ENCODE measurements at places on chromosomes 7 and 10. TPM values are rescaled to one million over a fixed set of nuclear protein-coding genes. Genes with fewer than 3 reads are reported as not detected.

The SPDYE2B gene
- not detected for total RNA-seq

The HHEX gene
- 6.6 TPM for total RNA-seq

The GIMAP8 gene
- 6.5 TPM for total RNA-seq

The ARHGEF35 gene
- 9.7 TPM for total RNA-seq

The SPDYE2 gene
- 1.8 TPM for total RNA-seq

The GRM8 gene
- 3.7 TPM for total RNA-seq

The OPN4 gene
- total RNA-seq, result not detected

The SLC18A3 gene
- not detected for total RNA-seq

The HOXA6 gene
- 7.5 TPM for total RNA-seq

The FAM107B gene
- total RNA-seq, result 63.9 TPM

The TNRC18 gene
- total RNA-seq, result 290 TPM

The ZPBP gene
- 13.6 TPM for total RNA-seq

Data from prostate gland (tissue), 2 donors.